NCI-H1436 treated with DMSO at 0.1 percent for 48 hours (cell line): ENCODE measurements at places on chromosomes 16 and 17.

DNA sequence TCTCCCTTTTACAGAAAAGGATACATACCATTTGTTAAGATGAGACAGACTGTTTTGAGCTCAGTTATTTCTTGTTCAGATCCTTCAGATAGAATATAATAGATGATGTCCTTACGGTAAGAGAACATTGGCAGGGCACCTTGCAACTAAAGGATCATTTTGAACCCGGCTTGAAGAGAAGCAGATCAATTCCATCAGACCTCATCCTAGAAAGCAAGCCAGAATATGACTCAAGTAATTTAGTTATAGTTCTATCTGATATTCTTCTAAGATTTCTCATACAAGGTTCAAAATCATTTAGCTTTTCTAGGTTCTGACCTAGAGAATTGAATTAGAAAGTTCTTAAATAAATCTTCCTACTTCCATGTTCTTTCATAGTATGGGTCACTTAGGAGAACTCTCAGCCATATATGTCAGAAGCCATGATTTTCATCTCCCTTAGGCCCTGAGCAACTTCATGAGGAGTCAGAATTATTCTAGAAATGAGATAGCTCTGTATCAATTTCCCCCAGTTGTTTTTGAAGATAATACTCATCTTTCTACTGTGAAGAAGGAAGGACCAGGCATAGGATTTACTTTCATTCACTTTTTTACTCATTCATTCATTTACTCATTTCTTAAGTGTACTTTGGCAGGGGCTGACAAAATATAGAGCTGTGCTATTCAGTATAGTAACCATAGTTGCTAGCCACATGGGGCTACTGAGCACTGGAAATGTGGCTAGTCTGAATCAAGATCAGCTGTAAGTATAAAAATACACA is 2.5 kb upstream of the CMTM1 start:
- no peak for DNase-seq

- DNase-seq, result no peak
Observed at GRCh38 chr16:86287664-86288201, 222.6 kb upstream of the FOXF1 start.

GRCh38 chr17:49516180-49516579 is 21.1 kb downstream of the NGFR start:
- no peak for DNase-seq

DNA sequence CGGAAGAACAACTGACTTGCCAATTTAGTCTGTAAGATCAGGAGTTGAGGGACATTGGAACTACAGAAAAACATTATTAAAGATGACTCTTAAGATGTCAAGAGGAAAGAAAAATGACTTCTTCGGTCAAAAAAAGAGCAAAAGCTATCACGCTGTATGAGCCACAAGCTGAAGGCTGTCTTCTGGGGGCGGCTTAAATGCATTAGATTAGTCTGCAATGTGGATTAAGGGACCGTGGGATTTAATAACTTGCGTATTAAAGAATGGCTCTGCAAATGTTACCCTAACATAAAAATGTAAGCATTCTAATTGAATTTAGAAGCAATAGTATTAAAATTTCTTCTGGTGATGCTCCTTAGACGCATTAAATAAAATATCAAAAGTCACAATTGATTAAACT is 108.6 kb downstream of the PITPNC1 start:
- no peak for DNase-seq

GRCh38 chr17:15349119-15349518 is 7.7 kb upstream of the TEKT3 start:
- DNase-seq, result no peak

DNA sequence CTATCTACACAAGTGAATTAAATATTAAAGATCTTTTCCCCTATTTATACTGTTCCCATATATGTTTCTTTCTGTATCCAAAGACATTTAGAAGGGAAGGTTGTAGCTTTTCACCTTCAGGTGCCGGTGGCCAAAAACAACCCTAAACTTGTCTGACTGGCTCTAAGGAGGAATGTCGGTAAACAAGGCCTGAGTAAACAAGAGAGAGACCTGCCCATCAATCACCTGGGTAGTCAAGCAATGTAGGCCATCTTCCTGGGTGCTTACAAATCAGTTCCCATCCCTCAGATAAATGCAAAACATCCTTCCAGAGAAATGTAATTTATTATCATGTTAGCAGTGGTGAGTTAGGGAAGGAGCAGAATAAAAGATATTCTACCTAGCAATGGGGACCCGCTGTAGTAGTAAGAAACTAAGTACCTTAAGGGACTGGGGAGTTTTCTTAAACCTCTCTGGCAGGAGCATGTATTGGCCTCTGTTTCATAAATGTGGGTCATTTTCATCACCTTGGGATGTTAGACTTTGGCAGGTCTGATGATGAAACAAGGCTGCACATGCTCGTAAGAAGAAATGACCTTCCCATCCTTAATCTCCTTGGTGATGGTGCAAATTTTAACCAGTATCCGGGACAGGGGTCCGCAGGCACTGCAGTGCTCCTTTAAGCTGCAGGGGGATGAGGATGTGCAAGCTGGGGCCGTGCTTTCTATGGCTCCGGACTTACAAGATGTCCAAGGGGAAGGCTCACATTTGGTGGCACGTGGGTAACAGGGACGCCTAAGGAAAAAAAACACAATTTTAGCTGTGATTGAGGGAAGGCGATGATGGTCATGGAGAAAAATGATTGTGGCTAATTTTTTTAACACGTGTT is 8.4 kb downstream of the KRT39 start:
- DNase-seq, result no peak

- DNase-seq, result no peak
Observed at GRCh38 chr17:55264278-55264644, 499 bp upstream of the HLF start.

- DNase-seq, result no peak
Observed at GRCh38 chr16:27217256-27217655, 13.9 kb downstream of the KDM8 start.

DNA sequence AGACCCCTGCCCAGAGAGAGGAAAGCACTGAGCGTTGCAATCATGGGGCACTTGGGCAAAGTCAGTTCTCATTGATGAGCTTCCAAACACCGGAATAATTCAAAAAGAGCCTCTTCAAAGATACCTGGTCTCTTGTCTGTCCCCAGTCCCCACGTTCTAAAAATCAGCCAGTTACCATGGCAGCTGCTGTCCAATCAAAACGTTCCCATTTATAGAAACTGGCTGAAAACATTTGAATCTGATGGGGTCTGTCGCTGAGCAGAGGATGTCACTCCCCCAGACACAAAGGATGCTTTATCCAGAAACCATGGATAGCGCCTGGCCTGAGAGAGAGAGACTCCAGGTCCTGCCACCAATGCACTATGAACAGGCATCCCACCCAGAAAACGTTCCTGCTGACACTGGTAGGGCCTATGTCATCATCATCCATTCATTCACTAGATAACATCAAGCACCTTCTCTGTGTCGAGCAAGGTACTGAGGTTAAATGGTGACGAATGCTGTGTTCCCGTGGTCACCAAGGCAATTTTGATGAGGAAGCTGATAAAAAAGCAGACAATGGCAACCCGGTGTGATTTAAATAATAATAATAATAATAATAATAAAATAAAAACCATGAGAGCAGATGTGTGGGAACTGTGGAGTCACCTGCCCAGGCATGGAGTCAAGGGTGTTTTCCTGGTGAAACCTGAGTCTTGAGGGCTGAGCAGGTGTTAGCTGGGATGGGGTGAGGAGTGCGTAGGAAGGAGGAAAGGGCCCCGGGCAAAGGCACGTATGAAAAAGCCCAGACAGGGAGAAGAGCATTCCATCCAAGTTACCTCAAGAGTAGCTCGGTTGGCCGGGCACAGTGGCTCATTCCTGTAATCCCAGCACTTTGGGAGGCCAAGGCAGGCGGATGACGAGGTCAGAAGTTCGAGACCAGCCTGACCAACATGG is 19.0 kb upstream of the CALB2 start:
- DNase-seq, result no peak

GRCh38 chr17:62578757-62579487 is 48.5 kb upstream of the MRC2 start:
- no peak for DNase-seq

DNA sequence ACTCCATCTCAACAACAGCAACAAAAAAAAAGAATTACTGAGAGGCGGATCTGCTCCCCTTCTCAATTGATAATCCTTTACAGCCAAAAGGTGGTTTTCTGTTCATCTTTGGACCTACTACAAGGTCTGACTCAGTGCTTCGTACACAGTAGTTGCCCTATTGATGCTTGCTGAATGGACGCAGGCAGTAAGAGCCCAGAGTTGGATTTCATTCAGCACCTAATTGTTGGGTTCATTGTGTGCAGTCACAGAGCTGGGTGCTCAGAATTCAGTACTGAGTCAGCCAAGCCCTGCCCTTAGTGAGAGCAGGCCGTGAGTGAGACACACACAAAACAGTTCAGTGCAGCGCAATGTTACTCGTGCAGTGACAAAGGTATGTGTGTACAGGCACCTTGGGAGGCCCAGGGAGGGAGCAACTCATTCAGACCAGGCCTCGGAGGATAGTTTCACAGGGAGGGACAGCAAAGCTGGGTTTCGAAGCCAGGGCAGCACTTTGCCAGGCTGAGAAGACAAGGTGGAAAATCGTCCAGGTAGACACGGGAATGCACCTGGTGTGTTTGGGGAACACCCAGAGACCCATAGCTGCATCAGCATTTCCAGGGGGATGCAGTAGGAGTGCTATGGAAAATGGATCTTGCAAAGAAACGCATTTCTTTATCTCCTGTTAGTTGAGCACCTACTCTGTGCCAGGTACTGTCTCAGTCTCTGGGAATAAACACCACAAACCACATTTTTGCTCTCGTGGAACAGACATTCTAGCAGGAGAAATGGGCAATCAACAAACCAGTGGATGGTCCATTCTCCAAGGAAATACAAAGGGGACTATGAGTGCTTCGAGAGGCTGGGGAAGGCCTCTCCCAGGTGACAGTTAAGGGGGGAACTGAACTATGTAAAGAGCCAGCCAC is 18.1 kb upstream of the KRT17 start:
- DNase-seq, result no peak

DNA sequence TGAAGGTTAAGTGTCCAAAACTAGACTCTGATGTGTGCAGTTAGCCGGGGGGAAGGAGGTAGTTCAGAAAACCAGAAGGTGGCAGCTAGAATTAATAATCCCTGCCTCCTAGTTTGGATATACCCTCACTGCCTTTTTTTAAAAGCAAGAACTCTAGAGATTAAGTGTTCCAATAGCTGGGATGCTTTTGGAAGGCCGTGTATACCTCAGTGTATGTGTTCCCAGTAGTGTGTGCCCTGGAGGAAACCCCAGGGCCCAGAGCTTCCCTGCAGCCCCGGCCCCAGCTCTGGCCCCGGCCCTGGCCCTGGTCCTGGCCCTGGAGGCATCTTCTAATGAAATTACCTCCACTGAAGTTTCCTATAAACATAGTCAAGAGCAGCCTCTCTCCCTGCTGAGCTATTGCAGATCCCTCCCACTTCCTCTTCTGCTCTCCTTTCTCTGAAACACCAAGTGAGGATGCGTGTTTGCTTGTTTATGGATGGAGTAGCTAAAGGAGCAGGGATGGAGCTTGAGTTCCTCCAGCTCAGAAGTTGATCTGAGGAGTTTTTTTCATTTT is 130.7 kb downstream of the PRKCA start:
- no peak for DNase-seq

GRCh38 chr17:16288860-16289571 is 64.3 kb downstream of the CENPV start:
- DNase-seq, result no peak

GRCh38 chr16:80591071-80591915 is 50.5 kb downstream of the DYNLRB2 start:
- DNase-seq, result no peak

DNA sequence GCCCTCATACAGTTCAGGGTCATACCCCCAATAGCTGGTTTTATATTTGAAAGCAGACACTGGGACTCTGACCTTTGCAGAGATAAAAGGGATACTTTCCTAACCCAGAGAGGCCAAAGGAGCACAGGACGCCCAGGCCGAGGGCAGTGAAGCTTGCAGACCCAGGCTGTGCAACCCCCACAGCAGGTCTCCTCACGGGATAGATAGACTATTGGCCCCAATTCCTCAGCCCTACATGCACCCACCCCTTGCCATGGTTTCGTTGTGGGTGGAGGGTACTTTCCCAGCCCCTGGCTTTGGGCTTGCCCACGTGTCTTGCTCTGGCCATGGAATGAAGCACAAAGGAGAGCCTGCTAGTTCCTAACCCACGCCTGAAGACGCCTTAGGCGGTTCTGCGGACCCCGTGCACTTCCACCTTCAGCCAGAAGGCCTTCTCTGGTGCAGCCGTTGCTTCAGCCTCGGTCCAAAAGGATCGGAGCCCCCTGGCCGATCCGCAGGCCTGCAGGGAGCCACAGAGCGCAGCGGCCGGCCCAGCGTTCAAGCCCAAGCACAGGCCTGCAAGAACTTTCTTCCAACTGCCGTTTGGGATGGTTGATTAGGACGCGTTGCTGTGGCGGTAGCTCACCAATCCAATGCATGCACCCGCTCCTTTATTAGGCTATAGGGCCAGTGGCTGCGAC is 9.8 kb upstream of the BRCA1 start:
- no peak for DNase-seq

DNA sequence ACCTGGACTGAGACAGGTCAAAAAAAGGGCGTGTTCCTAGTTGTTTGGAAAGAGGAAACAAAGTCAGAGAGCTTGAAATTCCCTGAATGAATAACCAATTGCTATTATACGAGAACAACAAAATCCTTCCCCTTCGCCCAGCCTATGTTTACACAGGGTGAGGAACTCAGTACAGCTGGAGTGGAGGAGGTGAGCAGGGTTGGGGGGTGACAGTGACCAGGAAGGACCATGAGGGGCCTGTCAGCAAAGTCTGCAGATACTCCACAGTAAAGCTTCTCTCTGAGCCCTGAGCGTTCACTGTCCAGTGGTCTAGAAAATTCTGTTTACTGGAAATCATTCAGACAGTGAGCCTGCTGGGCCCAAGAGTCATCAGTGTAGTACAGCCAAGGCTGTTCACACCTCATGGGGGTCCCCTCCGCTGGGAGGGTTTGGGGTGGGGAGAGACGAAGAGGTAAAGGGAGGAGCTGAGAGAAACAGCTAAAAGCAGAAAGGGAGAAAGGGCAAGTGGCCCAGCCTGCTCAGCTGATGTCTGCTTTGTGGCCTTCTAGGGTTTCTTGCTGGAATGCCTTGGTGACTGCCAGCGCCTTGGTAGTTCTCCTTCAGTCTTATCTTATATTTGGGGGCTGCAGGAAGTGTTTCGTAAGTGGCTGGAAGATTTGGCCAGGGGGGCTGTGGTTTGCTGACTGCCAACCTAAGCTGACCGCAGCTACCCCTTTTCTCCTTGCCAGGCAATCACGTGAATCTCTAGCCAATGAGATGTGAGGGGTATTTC is 5.7 kb downstream of the DUSP3 start:
- DNase-seq, result no peak

DNA sequence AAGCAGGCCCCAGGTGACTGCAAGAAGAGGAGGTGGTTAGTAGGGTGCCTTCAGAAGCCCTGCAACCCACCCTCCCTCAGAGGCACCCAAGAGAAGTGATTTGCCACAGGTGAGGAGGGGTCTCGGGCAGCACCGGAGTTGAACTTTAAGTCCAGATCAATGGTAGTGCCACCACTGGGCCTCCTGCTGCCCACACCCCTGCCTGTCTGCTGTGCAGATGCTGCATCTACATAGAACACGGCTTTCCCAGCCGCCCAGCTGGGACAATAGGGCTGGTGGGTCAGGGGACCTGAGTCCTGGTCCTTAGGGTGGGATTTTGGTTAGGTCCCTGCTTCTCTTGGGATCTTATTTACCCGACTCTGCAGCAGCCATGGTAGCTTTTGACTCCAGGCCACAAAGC is 17.6 kb upstream of the FAM83G start:
- no peak for DNase-seq
